Activated T-helper 17 cell treated with anti-CD3 and anti-CD28 coated beads, Interleukin-2, amount 50 U/mL, for 72 hours (primary cell): ENCODE measurements at places on chromosomes 2 and 18. TPM values are rescaled to one million over a fixed set of nuclear protein-coding genes. Genes with fewer than 3 reads are reported as not detected.

DNA sequence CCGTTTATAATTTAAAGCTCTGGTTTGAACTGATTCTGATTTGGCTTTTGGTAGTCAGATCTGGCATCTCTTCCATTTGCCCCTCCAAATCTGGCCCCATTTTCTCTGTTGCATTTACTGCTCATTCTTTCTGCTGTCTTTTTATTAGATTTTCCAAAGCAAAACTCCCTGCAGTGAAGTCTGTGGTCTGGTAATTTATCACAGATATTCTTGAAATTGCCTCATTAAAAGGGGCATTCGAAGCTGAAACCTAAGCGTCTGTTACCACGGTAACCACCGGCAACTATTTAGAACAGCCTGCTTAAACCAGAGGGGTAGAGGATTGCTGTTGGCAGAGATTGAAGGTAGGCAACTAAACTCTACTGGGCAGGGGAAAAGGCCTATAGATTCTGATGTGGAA lies 111.5 kb upstream of the UPP2 start:
- no peak for ATAC-seq

GRCh38 chr2:23425338-23425871 lies 40.4 kb downstream of the KLHL29 start:
- ATAC-seq, result no peak

- no peak for ATAC-seq
Measured at GRCh38 chr18:54184836-54185235, 39.6 kb downstream of the MBD2 start.

GRCh38 chr18:54357082-54357659 lies 487 bp downstream of the STARD6 start:
- peak; percentile 58 for ATAC-seq

DNA sequence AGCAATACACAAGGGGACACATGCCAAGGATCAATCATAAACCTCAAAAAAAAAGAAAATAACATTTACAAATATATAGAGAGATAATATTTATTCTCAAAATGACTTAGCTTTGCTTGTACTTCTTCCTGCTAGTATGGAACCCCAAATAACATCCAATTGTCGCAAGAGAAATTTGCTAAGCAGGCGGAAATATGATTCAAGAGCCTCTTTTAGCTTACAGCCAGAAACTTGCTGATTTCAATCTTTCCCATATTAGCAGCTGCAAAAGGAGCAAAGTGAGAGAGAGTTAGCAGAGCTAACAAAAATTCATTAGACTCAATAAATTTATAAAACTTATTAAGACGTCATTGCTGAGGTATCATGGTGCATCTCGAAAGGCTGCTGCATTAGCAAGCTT lies 294.9 kb downstream of the FSIP2 start:
- no peak for ATAC-seq

DNA sequence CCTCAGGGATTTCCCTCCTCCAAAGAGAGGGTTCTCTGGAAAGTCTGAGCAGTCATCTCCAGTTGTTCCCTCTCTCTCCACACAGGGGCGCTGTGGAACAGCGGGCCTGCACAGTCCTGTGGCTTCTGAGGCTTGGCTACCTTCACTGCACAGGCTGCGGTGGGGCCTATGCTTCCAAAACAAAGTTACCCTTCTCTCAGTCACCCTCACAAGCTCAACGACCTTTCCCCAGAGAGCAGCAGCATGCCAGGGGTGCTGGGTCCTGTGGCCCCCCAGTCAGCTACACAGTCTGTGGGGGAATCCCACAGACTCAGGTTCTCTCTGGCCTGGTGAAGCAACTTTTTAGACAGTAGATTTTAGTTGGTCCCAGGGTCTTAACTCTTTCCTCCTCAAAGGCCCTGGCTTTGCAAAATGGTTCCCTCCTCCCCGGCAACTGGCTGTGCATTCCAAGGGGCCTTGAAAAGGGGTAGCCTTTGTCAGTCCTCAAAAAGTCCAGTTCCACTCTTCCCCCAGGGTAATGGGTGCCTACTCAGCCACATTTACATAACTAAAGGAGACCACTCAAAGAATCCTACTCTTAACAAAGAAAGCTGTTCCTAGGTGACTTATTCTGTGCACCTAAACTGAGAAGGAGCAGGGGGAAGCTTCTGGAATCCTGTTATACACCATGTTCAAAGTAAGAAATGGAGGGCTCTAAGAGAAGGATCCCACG lies 14.9 kb downstream of the B3GNT7 start:
- no peak for ATAC-seq

DNA sequence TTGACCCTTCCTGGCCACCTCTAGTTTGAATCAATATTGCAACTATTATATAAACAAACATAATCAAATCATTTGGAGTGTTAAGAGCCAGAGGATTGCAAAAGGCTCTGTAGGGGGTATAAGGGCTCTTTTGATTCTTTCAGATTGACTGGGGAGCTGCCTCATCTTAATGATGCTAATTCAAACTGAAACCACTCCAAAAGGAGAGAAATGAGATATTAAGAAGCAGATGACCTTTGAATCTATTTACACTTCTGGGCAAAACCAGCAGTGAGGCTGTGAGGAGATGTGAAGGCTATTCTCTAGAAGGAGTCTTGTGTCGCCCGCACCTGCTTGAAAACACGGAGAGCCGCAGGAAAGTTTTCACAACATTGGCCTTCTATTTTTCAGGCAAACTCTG lies 311.2 kb upstream of the CRIM1 start:
- ATAC-seq, result no peak

DNA sequence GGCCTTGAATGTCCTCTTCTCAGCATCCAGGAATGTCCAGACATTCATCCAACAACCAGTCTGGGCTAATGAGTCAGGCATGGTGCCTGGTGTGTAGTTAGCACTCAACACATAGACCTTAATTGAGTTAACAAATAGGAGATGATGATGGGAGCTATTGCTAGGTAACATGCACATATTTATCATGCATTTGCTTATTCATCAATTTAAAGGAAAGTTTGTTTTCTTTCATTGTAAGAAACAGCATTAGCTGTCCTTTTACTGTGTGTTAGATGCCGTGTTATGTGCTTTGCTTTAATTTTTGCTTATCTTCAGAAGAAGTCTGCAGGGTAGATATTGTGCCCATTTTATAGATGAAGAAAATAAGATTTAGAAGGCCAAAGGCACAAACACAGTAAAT lies 43.2 kb downstream of the TSN start:
- ATAC-seq, result no peak

DNA sequence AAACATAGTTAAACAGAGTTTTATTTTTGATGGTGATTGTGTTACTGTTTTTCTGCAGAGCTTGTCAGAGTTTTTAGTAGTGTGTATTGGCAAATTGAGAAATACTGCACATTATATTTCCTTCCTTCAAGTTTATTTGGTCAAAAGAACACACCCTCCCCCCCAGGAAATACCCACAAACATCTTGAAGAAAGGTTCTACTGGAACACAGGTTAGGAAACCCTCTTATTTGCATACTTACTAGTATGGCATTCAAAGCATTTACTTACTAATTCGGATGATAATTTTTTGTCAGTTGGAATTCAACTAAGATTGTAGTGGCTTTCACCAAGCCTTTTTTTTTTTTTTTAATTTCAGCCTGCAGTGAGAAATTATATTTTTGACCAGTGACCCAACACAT lies 9.1 kb downstream of the CAB39 start:
- peak; percentile 46 for ATAC-seq

DNA sequence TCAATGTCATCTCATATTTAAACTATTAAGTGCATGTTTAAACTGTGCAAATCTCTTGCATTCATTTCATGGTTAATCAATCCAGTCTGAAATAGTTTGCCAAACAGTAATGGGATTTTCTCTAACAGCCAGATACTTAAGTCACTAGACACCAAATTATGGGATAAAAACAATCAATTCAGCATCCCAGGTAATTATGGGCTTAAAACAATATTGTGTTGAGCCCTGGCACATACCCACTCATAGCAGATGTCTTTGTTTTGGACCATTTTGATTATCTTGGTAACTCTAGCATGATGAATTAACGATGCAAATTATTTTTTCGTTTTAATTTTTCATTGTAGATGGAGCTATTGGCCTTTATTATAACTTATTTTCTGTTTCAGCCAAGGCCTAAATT lies 118.5 kb upstream of the CD302 start:
- no peak for ATAC-seq

DNA sequence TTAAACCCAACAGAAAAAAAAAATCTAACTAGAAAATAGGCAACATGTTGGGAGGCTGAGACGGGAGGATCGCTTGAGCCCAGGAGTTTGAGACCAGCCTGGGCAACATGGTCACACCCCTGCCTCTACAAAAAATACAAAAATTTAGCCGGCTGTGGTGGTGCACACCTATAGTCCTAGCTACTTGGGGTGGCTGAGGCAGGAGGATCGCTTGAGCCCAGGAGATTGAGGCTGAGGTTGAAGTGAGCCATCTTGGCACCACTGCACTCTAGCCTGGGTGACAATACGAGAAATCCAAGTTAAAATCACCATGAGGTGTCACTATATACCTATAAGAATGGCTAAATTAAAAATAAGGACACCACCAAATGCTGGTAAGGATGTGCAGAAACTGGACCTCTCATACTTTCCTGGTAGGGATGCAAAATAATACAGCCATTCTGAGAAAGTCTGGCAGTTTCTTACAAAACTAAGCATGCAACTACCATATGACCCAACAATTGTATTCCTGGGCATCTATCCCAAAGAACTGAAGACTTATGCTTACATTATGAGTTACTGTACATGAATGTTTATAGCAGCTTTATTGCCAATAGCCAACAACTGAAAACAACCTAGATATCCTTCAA lies 2.2 kb downstream of the SEPTIN10 start:
- no peak for ATAC-seq

- ATAC-seq, result no peak
Measured at GRCh38 chr2:14557111-14557510, 75.4 kb upstream of the LRATD1 start.

Gene TP53I3
- 2.7 TPM for total RNA-seq

Gene CD8B
- 0.63 TPM for total RNA-seq
